B cell (primary cell): ENCODE measurements at places on chromosomes 3 and 15.

DNA sequence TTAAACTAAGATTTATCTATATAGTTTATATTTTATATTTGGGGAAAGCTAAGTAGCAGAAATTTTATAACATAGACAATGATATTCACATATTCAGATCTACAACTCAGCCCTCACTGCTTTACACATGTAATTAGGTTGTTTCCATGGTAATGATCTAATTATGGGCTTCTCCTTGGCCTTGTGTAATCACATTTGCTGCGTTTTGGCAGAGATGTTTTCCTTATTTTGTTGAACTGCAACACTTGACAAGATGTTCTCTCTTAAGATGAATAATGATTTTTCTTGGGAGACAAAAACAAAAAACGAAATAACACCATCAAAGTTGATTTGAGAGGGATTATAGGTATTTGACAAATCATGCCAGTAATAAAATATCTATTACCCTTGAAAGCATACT lies 635.6 kb upstream of the TBL1XR1 start:
- no peak for DNase-seq

DNA sequence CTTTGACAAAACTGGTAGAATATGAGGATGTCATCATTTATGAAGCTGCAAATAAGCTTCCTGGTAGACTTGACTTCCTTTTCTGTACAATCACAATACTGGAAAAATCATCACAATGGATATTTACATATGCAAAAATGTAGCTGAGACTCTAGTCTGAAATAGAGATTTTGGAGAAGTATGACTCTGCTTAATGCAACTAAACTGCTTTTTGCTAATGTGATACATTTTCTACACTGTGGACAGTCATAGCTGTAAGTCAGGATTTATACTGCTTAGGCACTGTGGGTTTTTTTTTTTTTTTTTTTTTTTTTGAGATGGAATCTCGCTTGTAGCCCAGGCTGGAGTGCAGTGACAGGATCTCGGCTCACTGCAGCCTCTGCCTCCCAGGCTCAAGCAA lies 34.5 kb upstream of the ST3GAL6 start:
- no peak for DNase-seq

- DNase-seq = no peak
Observed at GRCh38 chr3:196650740-196651311, 11.3 kb downstream of the NRROS start.

- DNase-seq = no peak
Observed at GRCh38 chr15:79003896-79004295, 59.0 kb upstream of the CTSH start.

DNA sequence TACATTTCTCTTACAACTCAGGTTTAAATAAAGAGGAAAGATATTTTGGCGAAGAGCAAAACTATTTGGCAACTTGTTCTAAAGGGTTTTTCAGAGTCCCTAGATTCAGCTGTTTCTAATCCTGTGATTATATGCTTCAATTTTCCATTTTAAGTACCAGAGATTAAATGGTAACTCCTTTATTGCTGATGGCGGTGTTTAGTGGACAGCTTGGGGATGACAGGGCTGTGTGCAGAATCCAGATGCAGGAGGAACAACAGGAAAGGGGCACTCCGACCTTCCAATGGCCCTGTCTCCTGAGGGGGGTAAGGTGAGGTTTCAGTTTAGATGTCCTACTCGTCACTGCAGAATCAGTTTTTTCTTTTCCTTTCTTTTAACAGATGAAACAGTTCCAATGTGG lies 405.0 kb downstream of the PDCD6IP start:
- no peak for DNase-seq

DNA sequence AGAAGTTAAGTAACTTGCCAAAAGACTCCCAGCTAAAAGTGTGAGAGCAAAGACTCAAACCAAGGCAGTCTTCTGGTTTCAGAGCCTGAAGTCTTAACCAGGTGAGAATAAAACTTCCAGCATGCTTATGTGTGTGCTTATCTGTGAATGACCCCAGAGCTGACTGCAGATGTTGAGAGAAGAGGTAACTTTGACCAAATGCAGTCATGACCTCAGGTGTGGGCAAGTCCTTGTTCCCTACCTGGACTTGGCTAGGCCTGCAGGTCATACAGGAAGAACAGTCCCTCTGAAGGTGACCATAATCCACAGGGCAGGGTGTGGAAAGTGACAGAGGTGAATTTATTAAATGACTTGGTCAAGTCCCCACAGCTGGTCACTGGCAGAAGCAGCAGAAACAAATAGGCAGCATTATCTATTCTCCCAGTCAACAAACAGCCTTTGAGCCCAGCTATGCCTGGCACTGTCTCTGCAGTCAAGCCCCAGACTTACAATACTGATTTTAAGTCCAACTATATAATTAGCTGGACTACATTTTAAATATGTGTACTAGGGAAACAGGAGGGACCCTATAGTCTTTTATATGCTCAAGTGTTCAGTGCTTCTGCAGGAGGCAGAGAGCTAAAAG lies 3.0 kb upstream of the CPEB1 start:
- DNase-seq = no peak

- no peak for DNase-seq
Observed at GRCh38 chr15:56473017-56473416, 8.1 kb upstream of the MNS1 start.

GRCh38 chr3:64222501-64223111 lies 2.7 kb downstream of the PRICKLE2 start:
- no peak for DNase-seq

GRCh38 chr3:190737446-190737845 lies 125.0 kb downstream of the GMNC start:
- DNase-seq = no peak

DNA sequence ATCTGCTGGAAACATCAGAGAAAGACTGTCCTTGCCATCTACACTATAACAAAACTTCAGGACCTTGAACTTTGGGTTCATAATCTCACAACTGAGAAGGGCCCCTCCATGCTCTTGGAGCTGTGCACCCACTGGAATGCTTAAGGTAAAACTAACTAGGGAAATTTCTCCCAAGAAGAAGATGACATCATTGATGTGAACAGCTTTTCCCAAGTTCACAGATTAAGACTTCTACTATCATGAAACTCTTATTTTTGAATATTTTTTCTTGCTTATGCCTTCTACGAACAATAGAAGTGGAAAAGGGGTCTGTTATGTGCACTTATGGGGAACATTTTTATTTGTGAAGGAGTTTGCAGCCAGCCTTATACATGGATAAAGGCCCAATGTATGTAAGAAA lies 5.0 kb downstream of the CYP11A1 start:
- DNase-seq = no peak

DNA sequence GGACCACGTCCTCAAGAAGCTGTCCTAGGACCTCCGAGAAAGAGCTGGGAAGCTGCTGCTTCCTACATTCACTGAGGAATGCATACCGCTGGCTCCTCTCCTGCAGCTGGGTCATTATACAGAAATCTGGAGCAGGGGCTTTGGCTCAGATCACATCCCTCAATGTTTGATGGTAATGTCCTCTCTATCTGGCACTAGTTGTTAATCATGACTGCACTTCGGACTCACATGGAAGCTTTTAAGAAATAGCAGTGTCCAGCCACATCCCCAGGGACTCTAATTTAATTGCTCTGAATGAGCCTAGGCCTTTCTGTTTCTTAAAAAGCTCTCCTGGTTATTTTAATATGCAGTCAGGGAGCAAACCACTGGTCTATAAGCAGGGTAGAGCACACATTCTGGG lies 25.7 kb upstream of the MYRIP start:
- DNase-seq = no peak
